ENCODE measurements at places on chromosomes 4 and X.

- no peak overlapping the region for H3K4me3 ChIP-seq
- no peak overlapping the region for H3K27ac ChIP-seq
- H3K36me3 ChIP-seq, result no peaks in the 10 kb centered on the region
- H3K27me3 ChIP-seq, result no peaks in the 10 kb centered on the region
Measured at GRCh38 chr4:42442601-42443000, 45.3 kb downstream of the SHISA3 start.

- no peak overlapping the region for H3K4me3 ChIP-seq
- no peaks in the 10 kb centered on the region for H3K36me3 ChIP-seq
- no peak for DNase-seq
Measured at GRCh38 chr4:96598465-96598864, 758.6 kb downstream of the PDHA2 start.

- H3K27ac ChIP-seq, result no peak overlapping the region
- H3K4me3 ChIP-seq, result no peak overlapping the region
- H3K36me3 ChIP-seq, result no peaks in the 10 kb centered on the region
- DNase-seq, result no peak
- H3K4me1 ChIP-seq, result peaks cover 7% of the 10 kb centered on the region
Measured at GRCh38 chr4:106694232-106694631, 325.7 kb upstream of the GIMD1 start.

- peaks cover 15% of the 10 kb centered on the region for H3K4me1 ChIP-seq
- peak; percentile 20 for DNase-seq
- H3K27me3 ChIP-seq, result no peaks in the 10 kb centered on the region
- no peaks in the 10 kb centered on the region for H3K36me3 ChIP-seq
Measured at GRCh38 chr4:2963966-2964471, 648 bp downstream of the GRK4 start.

GRCh38 chr4:157616741-157617472 lies 396.4 kb downstream of the GRIA2 start:
- no peaks in the 10 kb centered on the region for H3K36me3 ChIP-seq
- H3K4me3 ChIP-seq, result no peak overlapping the region
- H3K27me3 ChIP-seq, result no peaks in the 10 kb centered on the region
- no peak for DNase-seq
- H3K27ac ChIP-seq, result no peak overlapping the region

DNA sequence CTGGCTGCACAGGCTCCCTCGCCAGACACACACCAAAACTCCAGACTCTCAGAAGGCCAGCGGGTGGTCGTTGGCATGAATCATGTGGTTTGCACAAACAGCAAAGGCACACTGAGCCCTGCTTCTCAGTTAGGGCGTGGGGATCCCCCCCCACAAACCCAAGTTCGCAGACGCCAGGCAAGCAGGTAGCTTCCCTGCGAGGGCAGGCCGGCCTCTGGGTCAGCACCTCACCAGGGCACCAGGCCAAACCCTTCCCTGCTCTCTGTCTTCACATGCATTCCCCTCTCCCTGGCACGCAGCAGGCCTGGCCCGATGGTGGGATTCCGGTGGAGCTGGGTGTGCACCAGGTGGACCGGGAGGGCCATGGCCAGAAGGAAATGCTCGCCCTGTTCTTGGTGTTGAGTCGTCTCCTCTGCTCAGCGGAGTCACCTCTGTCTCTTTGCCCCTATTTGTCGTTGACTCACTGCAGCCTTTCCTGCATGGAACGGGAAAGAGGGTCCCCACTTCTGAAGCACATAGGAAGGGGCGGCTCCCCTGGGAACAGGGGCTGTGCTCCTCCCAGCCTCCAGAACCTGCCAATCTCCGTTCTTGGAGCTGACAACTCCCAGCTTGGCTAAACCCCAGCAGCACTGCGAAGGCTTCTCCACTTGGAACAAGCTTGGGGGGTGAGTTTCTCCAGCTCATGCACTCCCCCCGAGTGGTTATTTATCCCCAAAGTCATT lies 51.4 kb downstream of the SORCS2 start:
- H3K36me3 ChIP-seq, result no peaks in the 10 kb centered on the region
- H3K4me3 ChIP-seq, result no peak overlapping the region
- no peak for DNase-seq
- no peaks in the 10 kb centered on the region for H3K27me3 ChIP-seq
- H3K4me1 ChIP-seq, result no peaks in the 10 kb centered on the region
- no peak overlapping the region for H3K27ac ChIP-seq

GRCh38 chr4:186605261-186605865 lies 50.0 kb upstream of the MTNR1A start:
- peaks cover 58% of the 10 kb centered on the region for H3K36me3 ChIP-seq
- H3K27ac ChIP-seq, result no peak overlapping the region
- no peak overlapping the region for H3K4me3 ChIP-seq
- H3K27me3 ChIP-seq, result no peaks in the 10 kb centered on the region
- DNase-seq, result no peak
- H3K4me1 ChIP-seq, result no peaks in the 10 kb centered on the region

- H3K36me3 ChIP-seq, result no peaks in the 10 kb centered on the region
- no peaks in the 10 kb centered on the region for H3K27me3 ChIP-seq
- no peak for DNase-seq
- H3K27ac ChIP-seq, result no peak overlapping the region
Measured at GRCh38 chr4:73730292-73730691, 10.1 kb upstream of the CXCL8 start.

DNA sequence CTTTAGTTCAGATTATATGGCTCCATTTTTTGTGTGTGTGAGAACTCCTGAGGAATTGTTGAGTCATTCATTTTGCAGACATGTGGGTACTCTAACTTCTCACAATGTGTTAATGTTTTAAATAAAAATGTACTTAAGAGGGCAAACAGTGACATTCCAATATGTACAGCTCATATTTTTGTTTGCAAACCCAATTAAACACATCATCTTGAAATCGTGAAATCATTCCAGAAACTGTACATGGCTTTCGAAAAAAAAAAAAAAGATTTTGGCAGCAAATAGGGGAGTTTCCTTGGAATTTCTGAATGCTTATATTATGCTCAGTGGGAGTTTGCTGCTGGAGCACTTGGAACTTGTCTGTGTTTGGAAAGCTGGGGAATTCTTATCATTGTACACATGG lies 85.0 kb downstream of the HPGD start:
- DNase-seq, result no peak
- no peaks in the 10 kb centered on the region for H3K36me3 ChIP-seq
- no peaks in the 10 kb centered on the region for H3K27me3 ChIP-seq
- peaks cover 4% of the 10 kb centered on the region for H3K4me1 ChIP-seq

DNA sequence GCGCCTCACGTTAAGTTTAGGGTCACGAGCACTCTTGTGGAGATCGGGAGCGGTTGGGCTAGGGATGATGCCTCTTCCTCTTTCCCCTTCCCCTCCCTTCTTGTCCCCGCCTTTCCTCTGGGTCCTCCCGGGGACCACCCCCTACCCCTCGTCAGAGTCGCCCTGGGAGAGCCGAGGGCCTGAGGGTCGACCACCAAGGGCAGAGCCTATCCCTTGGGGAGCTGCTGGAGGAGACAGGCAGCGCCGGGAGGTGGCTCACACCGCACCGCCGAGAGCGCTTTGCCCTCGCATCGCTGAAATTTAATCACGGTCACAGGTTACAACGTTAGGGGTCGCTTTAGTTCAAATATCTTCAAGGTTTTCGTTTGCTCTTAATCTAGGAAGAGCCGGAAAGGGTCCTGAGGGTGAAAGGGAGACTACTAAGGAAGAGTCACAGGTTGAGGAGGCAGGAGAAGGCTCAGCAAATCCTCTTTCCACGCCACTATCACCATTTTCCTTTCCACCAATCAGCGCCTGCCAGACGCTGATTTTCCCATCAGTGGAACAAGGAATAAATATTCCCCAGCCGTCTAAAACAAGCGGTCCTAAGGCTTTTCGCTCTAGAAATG lies 528 bp upstream of the SNCA start:
- H3K27me3 ChIP-seq, result no peaks in the 10 kb centered on the region
- no peak overlapping the region for H3K27ac ChIP-seq
- no peaks in the 10 kb centered on the region for H3K36me3 ChIP-seq
- H3K4me1 ChIP-seq, result peaks cover 11% of the 10 kb centered on the region
- no peak for DNase-seq
- H3K4me3 ChIP-seq, result peak overlapping the region; percentile 76

- no peak overlapping the region for H3K27ac ChIP-seq
- H3K36me3 ChIP-seq, result no peaks in the 10 kb centered on the region
- no peak for DNase-seq
- H3K27me3 ChIP-seq, result no peaks in the 10 kb centered on the region
- H3K4me1 ChIP-seq, result peaks cover 37% of the 10 kb centered on the region
Measured at GRCh38 chr4:101103381-101104142, 243.8 kb downstream of the PPP3CA start.

DNA sequence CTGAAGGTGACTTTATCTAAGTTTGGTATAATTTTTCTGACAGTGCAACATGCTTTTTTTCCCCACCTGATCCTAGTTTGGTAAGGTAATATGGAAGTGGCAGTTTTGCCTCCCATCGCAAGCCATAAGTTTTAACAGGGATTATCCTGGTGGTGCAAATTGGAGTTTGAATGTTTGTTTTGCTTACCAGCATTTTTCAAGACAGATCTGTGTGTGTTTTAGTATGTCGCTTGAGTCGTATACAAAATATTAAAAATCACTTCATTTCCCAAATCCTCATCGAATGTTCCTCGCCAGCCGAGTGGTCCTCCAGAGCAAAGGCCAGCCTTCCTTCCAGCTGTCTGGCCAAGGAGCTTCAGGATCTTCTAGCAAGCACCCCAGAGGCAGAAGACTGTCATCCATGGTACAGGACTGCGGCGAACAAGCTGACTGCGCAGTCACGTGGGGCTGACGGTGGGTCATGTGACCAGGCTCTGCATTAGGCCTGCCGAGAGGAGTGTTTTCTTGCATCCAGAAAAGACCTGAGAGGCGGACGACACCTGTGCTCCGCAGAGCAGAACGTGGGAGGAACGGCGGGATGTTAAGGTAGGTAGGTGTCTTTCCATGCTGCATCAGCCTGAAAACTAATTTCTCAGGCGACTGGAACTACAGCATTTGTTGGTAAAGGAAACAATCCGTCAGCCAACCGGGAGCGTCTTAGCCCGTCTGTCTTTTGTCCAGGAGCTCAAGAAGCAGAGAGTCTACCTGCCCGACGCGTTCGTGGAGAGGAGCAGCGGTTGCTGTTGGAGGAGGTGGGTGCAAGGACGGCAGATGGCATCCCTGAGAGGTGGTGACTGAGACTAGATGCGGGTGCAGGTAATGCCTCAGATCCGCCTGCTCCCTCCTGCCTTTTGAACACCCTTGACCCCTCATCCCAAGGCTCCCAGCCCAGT lies at the start of gene GPRASP3:
TSS of gene GPRASP3 (plus strand) at position 507 of the 932 bp plus-strand sequence. CDS start 28,253 bp downstream, outside the sequence.
- no peaks in the 10 kb centered on the region for H3K4me1 ChIP-seq
- DNase-seq, result no peak
- no peak within 1 kb of the TSS for H3K27ac ChIP-seq

GRCh38 chrX:41734530-41734929 lies 10.5 kb downstream of the GPR82 start:
- H3K36me3 ChIP-seq, result no peaks in the 10 kb centered on the region
- DNase-seq, result no peak
- no peak overlapping the region for H3K4me3 ChIP-seq

DNA sequence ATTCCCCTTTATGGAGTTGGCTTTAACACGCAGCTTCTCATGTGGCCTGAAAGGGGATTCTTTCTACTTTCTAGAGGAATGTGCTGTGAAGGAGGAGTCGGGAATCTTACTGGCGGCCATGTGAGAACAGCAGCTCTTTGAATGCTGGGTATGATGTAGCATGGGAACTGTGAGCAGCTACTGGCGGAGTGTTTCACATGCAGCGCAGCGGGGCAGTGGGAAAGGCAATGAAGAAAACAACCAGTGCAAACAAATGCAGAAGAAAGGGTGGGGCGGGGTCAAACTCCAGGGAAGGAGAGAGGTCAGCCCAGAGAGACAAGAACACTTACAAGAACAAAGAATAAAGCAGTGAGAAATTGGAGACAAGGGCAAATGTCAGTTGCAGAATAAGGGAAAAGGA lies 363.8 kb upstream of the FTHL17 start:
- no peaks in the 10 kb centered on the region for H3K4me1 ChIP-seq
- no peaks in the 10 kb centered on the region for H3K36me3 ChIP-seq
- no peak overlapping the region for H3K4me3 ChIP-seq
- H3K27ac ChIP-seq, result no peak overlapping the region
- no peak for DNase-seq

GRCh38 chrX:77572322-77572721 lies 125.1 kb downstream of the FGF16 start:
- H3K36me3 ChIP-seq, result peaks cover 3% of the 10 kb centered on the region
- H3K27ac ChIP-seq, result no peak overlapping the region
- no peak for DNase-seq
- no peaks in the 10 kb centered on the region for H3K4me1 ChIP-seq
- no peaks in the 10 kb centered on the region for H3K27me3 ChIP-seq

GRCh38 chrX:67749536-67749935 lies 205.7 kb downstream of the AR start:
- no peaks in the 10 kb centered on the region for H3K27me3 ChIP-seq
- H3K27ac ChIP-seq, result no peak overlapping the region
- H3K36me3 ChIP-seq, result no peaks in the 10 kb centered on the region
- no peaks in the 10 kb centered on the region for H3K4me1 ChIP-seq
- no peak for DNase-seq

DNA sequence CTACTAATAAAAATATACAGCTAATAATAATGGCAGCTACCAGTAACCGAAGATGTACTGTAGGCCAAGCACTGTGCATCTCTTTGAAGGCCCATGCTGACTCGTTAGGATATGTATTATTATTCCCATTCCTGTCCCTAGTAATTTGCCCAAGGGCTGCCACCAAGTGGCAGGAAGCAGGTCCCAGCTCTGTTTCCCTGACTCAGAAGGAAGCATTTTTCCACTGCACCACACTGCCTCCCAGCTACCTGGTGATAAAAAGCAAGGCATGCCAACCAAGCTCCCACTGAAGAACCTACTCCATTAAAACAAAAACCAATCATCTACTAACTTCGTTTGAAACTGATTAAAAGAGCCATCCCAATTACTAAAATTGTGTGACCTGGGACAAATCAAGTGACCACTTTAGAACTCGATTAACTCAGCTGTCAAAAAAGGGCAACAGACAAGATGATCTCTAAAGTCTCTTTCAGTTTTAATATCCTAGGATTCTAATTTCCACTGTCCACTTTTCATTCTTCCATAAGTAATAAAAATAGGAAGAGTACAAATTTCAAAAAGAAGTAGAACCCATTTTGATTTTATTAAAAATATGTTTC lies 24.3 kb upstream of the PGM2 start:
- H3K36me3 ChIP-seq, result no peaks in the 10 kb centered on the region
- no peaks in the 10 kb centered on the region for H3K4me1 ChIP-seq
- no peaks in the 10 kb centered on the region for H3K27me3 ChIP-seq
- no peak for DNase-seq
- H3K4me3 ChIP-seq, result no peak overlapping the region
- no peak overlapping the region for H3K27ac ChIP-seq

DNA sequence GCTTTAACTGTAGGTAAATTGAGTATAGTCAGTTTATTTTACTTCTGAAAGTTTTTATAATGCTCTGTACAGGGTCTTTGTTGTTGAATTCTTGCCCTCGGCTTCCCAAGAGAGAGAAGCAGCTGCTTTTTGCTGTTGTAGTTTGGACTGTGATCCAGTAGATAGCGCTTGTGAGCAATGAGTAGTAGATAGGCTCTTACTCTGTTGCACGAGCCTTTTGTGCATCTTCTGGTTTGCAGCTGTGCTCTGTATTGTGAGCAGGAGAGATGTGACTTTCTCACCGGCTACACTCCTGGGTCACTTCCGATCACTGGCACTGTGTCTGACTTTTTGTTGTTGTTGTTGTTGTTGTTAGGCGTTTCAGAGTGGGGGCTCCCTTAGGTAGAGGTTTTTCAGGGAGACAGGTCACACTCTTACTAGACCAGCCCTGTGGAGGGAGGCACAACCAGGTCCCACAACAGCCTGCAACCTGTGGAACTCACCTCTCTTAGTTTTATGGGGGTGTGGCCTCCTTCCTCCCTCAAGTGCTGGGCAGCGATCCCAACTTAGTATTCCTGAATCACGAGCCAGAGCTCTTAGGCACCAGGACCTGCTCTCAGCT lies 822.1 kb upstream of the GALNTL6 start:
- H3K27ac ChIP-seq, result no peak overlapping the region
- H3K27me3 ChIP-seq, result no peaks in the 10 kb centered on the region
- H3K4me3 ChIP-seq, result no peak overlapping the region
- no peaks in the 10 kb centered on the region for H3K4me1 ChIP-seq
- DNase-seq, result no peak
- H3K36me3 ChIP-seq, result no peaks in the 10 kb centered on the region

Measured in thoracic aorta (tissue), 2 donors.